ENCODE measurements at places on chromosomes 2 and 18. TPM values are rescaled to one million over a fixed set of nuclear protein-coding genes. Genes with fewer than 3 reads are reported as not detected.

GRCh38 chr18:22846088-22846683, 86.9 kb upstream of the RBBP8 start:
- H3K27ac ChIP-seq, result no peak overlapping the region
- no peak for DNase-seq
- peaks cover 2% of the 10 kb centered on the region for H3K27me3 ChIP-seq
- no peak overlapping the region for H3K4me3 ChIP-seq

Gene XDH
- total RNA-seq, result 1.3 TPM

- no peak overlapping the region for H3K4me3 ChIP-seq
- peaks cover 1% of the 10 kb centered on the region for H3K27me3 ChIP-seq
- H3K36me3 ChIP-seq, result no peaks in the 10 kb centered on the region
- no peaks in the 10 kb centered on the region for H3K4me1 ChIP-seq
- H3K27ac ChIP-seq, result no peak overlapping the region
These were observed 27.6 kb upstream of the ADAM23 start for GRCh38 chr2:206415618-206416243.

GRCh38 chr2:59312029-59312428, 1070.9 kb upstream of the FANCL start:
- no peak for DNase-seq
- no peak overlapping the region for H3K27ac ChIP-seq
- no peaks in the 10 kb centered on the region for H3K4me1 ChIP-seq
- H3K4me3 ChIP-seq, result no peak overlapping the region
- peaks cover 1% of the 10 kb centered on the region for H3K27me3 ChIP-seq

DNA sequence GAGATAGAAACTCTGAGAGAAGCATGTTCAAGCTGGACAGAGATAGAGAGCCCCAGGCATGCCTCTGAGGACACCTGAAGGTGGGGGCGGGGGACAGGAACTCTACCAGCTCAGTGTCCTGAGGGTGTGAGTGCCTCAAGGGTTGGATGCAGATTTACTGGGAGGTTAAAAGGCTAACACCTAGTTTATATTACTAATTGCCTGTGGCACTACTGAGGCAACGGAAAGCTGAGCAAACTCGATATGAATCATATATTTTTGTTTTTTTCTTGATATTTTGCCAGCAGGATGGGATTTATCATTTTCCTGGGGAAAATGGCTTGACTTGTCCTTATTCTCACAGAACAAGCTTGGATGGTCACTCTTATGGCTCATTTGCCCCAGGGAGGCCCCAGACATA, 319.5 kb downstream of the ALK start:
- H3K27me3 ChIP-seq, result no peaks in the 10 kb centered on the region
- DNase-seq, result no peak
- no peak overlapping the region for H3K27ac ChIP-seq
- no peak overlapping the region for H3K4me3 ChIP-seq

DNA sequence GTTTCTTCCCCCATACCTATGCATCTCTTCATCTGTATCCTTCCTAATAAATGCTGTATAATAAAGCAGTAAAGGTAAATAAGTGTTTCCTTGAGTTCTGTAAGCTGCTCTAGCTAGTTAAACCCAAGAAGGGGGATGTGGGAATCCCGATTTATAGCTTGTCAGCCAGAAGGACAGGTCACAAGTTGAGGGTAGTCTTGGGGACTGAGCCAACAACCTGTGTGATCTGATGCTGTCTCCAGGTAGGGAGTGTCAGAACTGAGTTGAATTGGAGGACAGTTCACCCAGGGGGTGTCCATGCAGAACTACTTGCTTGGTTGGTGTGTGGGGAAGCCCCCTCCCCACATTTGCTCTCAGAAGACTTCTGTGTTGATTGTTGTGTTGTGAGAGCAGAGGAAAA, 112.4 kb downstream of the LDLRAD4 start:
- no peak overlapping the region for H3K4me3 ChIP-seq
- H3K27ac ChIP-seq, result no peak overlapping the region
- H3K4me1 ChIP-seq, result no peaks in the 10 kb centered on the region
- DNase-seq, result no peak
- H3K27me3 ChIP-seq, result no peaks in the 10 kb centered on the region
